ENCODE measurements at places on chromosomes 12 and 14.

DNA sequence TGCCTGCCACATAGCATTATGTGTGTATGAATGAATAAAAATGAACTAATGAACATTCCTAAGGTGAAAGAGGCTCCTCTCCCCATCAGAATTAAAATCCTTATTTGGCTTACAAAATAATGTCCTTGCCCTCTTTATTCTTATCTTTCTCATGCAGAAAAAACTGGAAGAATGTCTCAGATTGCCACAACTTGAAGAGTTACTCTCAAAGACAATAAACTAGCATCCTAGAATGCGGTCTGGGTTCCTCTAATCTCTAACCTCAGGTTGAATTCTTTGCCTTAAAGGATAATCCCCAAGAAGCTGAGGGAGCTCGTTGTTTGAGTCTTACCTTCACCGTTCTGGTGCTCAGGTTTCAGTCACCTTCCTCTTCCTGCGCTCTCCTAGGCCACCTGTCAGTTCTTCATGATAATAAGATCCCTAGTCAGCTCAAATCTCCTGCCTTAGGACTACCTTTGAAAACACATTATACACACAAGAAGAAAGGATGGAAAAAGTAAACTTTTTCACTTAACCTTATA lies 147.1 kb downstream of the PHLDA1 start:
- DNase-seq = no peak

DNA sequence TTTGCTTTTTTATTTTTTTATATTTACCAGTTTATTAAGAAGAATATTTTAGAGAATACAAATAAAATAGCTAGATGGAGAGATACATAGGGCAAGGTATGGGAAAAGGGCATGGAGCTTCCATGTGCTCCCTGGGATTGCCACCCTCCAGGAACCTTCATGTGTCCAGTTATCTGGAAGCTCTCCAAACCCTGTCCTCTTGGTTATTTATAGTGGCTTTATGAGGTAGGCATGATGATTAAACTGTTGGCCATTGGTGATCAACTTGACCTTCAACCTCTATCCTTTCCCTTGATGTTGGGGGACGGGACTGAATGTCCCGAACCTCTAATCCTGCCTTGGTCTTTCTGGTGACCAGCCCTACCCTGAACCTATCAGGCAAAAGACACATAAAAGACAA lies 156.3 kb downstream of the CCDC91 start:
- no peak for DNase-seq

GRCh38 chr12:124658806-124659402 lies 91.5 kb upstream of the NCOR2 start:
- DNase-seq = no peak

DNA sequence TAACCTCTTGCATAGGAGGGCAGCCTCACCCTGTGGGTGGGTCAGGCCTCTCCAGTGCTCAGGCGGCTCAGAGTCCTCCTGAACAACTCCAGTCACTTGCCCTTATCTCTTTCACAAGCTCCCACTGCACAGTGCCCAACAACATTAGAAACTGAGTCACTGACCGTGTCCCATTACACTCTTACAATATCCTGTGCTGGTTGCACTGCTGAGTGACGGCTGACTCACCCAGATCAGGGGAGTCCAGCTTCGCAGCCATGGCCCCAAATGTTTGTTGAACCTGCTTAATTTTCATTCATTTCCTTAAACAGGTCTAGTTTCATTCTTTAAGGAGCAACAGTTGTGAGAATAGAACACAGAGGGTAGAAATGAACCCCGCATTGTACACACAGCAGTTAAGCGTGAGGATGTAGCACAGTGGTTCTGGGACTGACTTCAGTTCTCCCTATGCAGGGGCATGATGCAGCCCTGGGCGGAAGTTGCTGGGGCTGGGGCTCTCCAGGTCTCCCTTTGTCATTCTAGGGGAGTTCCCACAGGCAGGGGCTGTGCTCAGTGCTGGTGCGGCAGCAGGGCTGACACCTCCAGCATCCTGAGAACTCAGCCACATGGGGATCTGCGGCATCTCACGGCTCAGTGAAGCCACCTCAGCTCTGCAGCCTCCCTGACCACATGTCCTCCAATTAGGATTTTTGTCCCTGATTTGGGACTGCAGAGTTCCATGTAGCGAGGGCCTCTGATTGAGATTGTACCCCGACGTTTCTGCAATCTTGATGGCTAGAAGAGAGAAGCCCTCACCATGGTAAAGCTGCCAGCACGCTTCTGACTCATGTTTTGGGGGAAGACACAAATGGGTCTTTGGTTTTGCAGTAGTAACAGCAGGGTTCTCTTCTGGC lies 16.1 kb downstream of the GPR68 start:
- peak; percentile 56 for DNase-seq

- DNase-seq = no peak
Observed at GRCh38 chr12:66397574-66398290, 95.4 kb downstream of the HELB start.

- DNase-seq = no peak
Observed at GRCh38 chr14:105356927-105357326, 41.4 kb upstream of the TEX22 start.

GRCh38 chr12:118397708-118398440 lies 21.5 kb downstream of the SUDS3 start:
- no peak for DNase-seq

DNA sequence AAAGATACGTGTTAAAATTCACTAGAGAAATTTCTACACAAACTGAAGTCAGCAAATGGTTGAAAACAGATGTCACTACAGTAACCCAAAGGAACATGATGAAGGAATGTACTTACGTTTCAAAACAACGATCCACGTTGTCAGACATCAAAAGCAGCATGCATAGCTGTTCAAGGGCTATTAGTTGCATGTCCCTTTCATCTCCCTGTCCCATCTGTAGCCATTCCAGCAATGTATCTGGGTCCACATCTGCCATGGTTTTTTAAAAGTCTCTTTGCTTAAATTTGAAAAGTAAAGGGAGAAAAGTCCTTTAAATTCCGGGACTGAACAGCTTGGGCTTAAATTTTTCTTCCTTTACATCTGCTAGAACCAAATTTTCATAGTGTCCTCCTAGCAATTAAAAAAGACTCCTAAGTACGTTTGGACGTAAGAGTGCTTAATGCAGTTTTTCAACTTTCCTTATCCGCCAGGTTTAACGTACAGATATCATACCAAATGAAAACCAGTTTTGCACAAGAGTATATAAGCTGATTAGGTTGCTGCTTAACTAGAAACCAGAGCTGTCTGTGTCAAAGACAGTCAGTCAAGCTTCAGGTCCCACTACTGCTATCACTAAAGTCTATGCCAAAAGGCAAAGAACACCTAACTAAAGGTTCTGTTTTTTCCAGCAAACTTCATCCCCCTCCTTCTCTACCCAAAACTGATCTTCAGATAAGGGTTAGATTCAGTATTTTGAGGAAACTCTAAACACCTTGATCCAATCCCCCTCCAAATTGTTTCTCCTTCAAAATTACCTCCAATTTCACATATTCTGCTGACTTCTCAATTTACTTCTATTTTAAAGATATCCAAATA lies 1.7 kb downstream of the HECTD1 start:
- no peak for DNase-seq

- DNase-seq = no peak
Observed at GRCh38 chr14:93299866-93300265, 33.0 kb downstream of the BTBD7 start.

DNA sequence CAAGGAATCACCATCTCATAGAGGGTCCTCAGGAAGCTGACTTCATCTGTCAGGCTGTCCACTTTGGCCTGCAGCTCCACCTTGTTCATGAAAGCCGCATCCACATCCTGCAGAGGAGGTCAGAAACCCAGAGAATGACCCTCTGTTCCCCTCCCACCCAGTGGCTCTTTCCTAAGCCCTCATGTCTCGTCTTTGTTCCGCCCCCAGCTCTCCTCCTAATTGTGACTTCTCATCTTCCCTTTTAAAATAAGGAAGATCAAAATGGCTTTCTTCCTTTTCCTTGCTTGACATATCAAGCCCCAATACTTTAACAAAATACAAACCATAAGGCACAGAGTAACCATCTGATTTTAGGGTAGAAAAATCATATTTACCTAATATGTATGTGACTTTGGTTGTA lies 4.4 kb downstream of the KRT76 start:
- DNase-seq = no peak

DNA sequence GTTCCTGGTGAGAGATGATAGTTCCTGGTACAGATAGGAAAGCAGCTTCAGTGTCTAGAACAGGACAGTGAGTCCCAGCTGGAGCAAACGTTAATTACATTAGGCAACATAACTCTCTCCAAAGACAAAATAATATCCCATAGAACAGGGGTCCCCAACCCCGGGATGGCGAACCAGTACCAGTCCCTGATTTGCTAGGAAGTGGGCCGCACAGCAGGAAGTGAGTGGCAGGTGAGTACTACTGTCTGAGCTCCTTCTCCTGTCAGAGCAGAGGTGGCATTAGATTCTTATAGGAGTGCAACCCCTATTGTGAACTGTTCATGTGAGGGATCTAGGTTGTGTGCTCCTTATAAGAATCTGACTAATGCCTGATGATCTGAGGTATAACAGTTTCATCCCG lies 204.1 kb downstream of the NELL2 start:
- no peak for DNase-seq

DNA sequence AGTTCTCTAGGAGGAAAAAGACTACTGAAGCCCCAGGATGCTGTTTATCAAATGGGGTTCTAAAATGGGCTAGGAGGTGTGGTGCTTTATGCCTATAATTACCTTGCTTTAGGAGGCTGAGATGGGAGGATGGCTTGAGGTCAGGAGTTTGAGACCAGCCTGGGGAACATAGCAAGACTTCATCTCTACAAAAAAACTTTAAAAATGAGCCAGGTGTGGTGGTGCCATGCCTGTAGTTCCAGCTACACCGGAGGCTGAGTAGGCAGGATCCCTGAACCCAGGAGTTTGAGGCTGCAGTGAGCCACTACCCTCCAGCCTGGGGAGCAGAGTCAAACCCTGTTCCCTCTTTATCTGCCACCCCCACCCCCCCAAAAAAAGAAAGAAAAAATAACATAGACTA lies 23.3 kb upstream of the SLC2A3 start:
- DNase-seq = no peak

- no peak for DNase-seq
Observed at GRCh38 chr12:95258803-95259202, 41.2 kb downstream of the VEZT start.

DNA sequence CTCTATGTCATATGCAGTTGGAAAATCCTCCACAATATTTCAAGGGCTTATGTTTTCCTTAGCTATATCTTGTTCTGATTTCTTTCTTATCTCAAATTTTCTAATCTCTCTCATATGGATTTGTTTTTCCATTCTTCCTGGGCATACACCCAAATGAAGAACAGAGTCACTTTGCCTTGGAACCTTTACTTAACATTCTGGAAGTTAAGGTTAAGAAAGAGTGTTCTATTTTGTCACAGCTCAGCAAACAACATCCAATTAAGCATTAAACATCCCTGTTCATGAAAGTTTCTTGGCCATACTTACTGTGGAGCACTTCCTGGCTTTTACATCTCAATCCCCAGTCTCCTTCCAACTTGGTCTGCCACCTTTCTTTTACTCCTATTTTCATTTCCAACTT lies 5.3 kb downstream of the NAV3 start:
- DNase-seq = no peak

DNA sequence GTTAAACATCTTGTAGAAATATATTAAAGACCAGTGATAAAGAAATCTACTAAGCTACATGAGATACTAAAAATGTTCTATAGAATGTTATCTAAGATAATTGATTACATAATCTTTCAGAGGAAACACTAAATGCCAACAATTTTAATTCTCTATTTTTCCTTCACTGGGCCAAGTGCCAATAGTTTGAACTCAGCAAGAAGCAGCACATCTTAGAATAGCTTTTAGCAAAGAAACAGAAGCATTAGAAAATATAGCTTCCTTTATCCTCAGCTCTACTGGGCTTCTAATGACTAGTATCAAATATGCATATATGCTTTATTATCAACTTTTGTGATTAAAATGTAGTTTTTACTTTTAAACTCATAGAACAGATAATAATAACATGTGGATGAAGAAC lies 461.4 kb upstream of the USP15 start:
- no peak for DNase-seq

DNA sequence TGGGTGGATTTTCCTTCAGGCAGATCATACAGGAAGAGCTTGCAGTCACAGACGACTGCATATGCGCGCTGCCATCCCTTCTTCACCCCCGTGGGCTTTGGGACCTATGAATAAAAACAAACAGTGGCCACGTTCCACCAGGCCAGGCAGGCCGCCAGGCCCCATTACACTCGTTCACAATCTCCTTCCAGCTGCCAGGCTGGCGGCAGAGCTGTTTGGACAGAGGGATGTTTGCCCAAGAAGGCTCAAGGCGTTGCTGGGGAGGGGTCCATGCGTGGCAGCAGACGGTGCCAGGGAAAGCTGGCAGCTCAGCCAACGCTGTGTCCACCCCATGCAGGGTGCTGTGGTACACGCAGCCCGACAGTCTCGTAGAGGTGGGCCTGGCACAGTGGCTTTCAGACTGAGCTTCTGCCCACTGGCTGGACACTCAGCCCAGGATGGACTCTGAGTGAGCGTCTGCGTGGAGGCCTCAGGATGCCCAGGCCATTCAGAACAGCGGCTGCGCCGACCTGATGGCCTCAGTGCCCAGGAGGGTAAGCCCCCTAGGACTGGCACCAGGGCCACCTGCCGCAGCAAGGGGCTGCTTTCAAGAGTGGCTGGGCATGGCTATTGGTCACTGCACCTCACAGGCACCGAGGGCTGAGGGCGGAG lies 27.5 kb downstream of the AMN start:
- DNase-seq = no peak

DNA sequence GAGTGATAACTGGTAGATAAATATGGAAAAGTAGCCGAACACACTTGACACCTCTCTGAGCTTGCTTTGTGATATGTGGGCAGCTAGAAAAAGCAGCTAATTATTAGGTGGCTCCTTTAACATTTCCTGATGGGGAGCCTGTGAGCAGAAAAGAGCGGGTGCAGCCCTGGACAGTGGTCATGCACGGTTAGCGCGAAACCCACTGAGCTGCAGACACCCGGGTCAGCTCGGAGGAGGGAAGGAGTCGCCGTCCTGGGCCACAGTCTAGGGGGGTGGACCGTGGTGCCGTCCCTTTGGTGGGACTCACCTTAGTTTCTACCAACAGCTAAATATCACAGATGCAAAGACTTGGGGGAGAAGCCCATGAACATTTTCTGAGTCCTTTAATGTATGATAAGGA lies 6.6 kb downstream of the COA8 start:
- no peak for DNase-seq

DNA sequence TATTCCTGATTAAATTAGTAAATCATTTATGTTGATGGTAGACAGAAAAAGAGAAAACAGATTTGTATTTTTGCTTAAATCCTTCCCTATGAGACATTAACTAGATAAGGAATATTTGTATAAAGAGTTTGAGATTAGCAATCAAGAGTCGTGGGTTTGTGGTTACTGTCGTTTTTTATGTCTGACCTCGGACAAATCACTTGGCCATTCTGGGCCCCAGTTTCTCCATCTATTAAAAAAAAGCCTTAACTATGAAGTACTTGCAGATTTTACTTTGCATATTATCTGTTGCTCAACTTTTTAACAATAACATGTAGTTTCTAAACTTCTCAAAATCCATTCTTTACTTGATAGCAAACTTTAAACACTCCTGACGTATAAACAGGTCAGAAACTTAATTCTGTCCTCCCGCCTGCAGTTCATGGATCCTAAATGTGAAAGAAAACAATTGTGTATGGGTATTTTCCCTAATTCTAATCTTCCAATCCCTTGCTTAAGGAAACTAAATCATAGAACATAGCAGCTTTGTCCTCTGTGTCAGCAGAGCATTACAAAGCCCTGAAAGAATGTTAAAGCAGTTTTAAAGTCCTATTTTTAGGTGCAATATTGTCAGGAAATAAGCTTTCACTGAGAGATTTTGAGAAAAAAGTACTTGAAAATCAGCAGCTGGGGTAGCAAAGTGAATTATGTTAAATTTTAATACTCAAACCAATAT lies 118.2 kb downstream of the GPR135 start:
- DNase-seq = no peak

GRCh38 chr12:22684140-22685118 lies 59.5 kb downstream of the ETNK1 start:
- DNase-seq = no peak
